Transverse colon (tissue), 4 donors: ENCODE measurements at places on chromosomes 7 and 10. TPM values are rescaled to one million over a fixed set of nuclear protein-coding genes. Genes with fewer than 3 reads are reported as not detected.

The TET1 gene
- 3.3 TPM for total RNA-seq

The SPDYE9 gene
- not detected for total RNA-seq

The ASB10 gene
- total RNA-seq = not detected

The ZNF273 gene
- 5.7 TPM for total RNA-seq

The DCLRE1A gene
- 4.6 TPM for total RNA-seq

The OR2A1 gene
- not detected for total RNA-seq

The SRGN gene
- 83.8 TPM for total RNA-seq

The CPVL gene
- total RNA-seq = 2.6 TPM

The ZNF680 gene
- 6.2 TPM for total RNA-seq

GRCh38 chr7:104127204-104127603, 80.6 kb downstream of the ORC5 start:
- no peak for DNase-seq

DNA sequence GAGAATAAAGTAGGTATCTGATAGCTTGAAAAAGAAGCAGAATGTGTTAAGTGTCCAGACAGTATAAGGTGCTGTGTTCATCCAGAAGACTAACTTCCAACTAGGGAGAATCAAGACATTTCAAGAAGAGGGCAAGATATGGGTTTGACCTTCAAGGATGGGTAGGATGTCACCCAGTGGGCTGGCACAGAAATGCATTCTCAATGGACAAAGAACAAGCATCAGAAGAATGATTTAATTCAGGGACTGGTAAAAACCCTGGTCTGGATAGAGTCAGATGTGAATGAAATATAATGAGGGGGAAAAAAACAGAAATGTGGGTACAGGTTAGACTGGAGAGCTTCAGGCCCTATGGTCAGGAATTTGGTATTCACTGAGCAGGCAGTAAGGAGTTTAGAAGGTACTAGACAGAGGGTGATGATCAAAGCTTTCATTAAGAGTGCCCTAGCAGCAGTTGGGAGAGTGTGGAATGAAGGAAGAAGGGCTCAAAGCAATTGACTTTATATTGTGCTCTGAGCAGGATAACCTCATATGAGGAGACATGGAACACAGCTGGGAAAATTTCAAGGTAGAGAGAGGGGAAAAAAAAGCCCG, 180.7 kb upstream of the ANK3 start:
- no peak for DNase-seq

GRCh38 chr7:117124591-117125220, 171.4 kb downstream of the ST7 start:
- peak; percentile 80 for DNase-seq

GRCh38 chr7:37481722-37482288, 33.1 kb upstream of the ELMO1 start:
- no peak for DNase-seq

- no peak for DNase-seq
Observed at GRCh38 chr10:69663369-69663947, 33.4 kb downstream of the FAM241B start.

GRCh38 chr7:13262929-13263530, 575.6 kb downstream of the ARL4A start:
- no peak for DNase-seq

DNA sequence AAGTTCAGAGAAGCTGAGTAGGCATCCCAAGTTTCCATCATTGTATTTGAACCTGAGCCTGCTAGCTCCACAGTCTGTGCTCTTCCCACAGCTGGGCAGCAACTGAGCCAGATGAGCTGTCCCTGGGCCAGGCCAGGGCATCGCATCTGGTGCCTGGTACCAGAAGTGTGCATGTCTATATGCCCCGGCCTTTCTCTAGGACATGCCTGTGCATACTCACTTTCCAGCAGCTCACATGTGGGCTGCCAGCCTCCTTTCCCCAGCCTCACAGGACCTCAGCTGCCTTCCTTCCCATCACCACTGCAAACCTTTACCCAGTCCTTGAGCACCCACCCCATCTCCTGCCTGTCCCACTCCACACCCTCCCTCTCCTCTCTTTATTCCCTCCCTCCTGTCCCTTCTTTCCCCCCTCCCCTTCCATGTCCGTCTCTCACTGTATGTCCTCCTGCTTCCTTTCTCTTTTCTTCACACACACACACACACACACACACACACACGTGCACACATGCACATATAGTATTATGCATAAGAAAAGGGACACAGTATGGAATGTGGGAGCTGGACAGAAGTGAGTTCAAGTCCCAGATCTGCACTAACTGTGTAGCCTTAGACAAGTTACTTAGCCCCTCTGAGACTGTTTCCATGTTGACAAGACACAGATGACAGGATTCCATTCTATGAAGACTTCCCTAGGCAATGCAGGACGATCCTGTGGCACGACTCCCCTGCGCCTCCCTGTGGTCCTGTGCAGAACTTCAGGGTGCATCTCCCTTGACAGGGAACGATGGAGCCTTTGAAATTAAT, 10.9 kb downstream of the CDHR1 start:
- DNase-seq = peak; percentile 81

DNA sequence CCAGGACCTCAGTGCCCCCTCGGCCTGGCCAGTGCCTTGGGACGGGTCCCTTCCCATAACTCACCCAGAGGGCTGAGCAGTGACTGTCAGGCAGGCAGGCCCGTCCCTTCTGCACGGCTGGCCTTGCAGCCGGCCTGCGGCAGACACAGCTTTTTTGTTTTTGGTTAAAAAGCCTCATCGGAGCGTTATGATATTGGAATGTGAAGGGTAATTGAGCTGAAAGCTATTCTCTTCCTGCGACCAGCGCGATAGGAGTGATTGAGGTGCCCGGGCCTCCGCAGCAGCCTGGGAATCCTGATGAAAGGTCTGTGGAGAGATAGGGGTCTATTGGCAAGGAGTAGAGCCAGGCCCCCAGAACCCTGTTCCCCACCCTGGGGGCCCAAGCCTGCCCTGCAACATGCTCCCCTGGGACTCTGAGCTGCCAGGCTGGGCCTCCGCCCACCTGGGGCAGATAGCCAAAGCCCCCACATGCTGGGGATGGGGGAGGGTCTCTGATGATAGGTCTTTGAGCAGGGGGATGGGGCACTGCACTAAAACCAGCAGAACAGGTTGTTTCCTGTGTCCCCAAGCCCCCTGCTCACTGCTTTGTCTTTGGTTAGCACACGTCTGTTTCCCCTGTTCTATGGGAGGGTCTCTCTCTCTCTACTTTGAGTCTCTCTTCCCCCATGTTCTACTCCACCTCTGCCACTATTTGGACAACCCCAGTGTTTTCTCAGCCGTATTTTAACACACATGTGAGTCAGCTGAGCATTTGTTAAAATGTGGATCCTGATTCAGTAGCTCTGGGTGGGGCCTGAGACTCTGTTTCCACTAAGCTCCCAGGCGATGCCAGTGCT, 131.9 kb downstream of the CDH23 start:
- no peak for DNase-seq

DNA sequence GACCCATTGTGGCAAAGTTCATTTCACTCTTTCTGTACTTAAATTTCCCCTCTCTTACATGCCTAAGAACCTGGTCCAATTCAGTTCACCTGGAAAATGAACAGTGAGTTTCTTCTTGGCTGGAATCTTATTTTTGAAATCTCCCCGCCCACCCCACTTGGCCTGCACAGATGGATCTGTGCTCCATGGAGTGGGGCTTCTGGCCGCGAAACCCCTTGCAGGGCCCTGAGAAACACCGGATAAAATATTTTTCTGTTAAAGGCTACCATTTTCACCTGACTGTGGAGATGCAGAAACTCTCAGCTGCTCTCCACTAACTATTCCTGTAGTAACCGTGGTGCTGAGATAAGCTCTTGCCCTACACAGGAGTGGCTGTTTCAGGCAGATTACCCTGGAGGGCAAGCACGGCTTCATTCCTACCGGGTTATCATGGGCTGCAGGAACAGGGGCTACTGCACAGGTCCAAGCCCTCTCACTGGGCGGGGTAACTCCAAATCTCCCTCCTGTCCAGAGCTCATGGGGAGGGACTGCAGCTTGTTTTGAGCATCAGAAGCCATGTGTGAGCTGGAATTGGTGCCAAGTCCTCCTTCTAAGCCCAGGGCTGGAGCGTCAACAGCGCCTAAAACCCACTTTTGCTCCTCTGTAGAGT, 118.9 kb downstream of the PRPF18 start:
- no peak for DNase-seq

DNA sequence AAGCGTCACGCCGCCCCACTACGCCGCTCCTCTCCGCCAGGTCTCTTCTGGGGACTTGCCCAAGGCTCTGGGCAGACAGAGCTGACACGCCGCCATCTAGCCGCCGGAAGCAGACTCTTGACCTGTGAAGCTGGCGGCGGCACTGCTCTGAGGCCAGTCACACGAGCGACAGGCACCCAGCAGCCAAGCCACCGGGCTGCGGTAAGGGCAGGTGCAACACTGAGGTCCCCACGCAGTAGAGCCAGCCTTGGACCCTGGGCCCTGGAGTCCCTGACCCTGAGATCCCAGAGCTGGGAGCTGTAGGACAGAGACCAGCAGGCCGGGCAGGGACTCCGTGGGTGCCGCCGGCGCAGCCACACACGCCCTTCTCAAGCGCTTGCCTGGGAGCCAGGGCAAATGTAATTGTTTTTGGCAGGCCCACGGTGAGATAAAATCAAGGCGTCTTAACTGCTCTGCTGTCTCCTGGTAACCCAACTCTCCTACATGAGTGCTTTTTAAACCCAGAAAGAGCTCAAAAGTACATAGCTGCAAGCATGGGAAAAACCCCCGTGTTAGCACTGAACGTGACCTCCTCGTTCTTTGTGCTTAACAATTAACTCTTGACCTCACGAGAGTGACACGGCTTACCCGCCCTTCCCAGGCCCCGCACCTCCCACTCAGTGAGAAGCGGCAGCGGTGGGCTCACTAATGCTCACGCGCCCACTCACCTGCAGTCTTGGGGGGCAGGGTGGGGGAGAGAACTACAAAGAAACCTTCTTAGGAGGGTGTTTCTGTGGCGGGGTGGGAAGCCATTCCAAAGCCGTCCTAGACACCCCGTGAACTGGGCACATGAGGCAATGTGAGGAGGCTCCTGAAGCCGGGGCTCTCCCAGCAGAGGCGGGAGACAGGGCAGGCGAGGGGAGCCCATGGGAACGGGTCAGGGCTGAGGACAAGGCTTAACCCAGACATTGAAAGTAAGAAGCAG, 8.5 kb downstream of the GPER1 start:
- no peak for DNase-seq

GRCh38 chr10:71259815-71260501, 47.6 kb downstream of the UNC5B start:
- DNase-seq = peak; percentile 82

DNA sequence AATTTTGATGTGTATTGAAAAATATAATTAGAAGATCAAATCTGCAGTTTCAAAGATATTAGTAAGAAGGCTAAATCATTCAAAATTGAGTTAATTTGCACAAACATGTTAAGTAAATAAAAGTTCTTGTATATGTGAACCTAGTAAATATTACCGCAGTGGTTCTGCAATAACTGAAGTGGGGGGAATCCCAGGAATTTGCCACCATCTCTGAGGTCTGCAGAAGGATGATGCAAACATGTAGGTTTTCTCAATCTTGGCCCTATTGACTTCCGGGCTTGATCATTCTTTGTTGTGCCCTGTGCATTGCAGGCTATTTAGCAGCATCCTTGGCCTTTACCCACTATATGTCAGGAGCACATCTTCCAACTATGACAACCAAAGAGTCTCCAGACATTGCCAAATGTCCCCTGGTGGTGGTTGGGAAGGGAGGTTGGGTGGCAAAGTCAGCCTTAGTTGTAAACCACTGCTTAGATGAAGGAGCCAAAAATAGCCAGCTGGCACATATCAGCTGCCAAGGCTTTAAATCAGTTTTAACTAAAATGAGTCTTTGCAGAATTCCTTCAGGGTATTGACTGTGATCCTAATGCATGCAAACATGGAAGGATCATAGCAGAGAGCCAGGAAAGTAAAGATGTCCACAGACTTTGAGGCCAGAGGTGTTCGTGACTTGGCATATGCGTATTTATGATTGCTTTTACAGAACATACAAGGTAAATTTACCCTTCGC, 146.3 kb downstream of the TRIL start:
- no peak for DNase-seq

- DNase-seq = no peak
Observed at GRCh38 chr7:27999829-28000228, 180.8 kb downstream of the JAZF1 start.

DNA sequence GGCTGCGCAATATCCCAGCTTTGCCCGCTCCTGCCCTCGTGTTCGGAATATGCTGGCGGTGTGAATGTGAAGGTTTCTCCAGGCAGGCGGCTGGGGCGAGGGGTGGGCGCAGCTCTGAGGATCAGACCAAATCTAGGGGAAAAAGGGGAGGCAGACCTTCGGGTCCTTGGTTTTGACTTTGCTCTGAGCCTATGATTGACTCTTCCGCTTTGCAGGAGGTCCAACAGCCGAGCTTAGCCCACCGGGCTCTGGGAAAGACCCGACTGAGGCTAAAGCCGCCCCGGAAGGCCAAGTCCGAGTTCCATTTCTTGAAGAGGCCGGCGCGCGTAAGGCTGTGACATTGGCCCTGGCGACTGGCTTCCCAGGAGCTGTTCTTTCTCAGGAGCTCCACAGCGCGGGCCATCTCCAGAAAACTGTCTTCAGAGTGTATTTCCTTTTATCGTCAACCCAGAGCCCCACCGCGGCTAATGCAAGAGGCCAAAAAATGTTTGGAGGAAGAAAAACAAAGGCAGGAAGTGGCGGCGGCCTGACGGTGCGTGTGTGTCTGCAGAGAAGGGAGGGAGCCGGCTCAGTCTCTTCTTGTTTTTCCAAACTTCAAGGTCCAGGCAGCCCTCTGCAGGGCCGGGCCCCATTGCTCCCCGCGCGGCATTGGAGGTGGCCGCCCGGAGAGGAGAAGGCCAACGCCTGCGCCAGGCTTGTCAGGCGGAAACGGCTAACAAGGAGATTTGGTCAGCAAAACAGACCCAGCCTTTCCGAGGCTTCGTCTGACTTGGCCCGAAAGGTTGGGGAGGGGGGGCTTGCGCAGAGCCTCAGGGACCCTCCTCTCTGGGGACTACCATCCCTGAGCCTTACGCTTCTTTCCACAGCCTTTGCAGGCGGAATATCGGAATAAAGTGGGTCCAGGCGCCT, 3.6 kb upstream of the HOXA11 start:
- peak; percentile 39 for DNase-seq

DNA sequence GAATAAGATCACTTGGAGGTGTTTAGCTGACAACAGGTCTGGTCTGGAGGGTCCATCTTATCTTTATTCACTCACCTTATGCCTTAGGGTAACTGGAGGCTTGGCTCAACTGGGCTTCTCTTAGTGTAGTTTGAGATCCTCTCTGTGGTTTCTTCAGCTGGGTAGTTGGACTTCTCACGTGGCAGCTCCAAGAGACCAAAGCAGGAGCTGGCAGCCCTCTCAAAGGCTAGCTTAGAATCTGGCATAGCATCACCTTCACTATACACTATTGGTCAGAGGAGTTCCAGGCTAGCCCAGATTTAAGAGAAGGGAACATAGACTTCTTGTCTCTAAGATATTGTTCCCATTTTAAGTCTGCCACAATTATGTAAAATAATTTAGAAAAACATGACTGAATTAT, 16.4 kb downstream of the ADK start:
- DNase-seq = no peak

- DNase-seq = no peak
Observed at GRCh38 chr7:152035817-152036216, 10.3 kb downstream of the GALNT11 start.
